ENCODE measurements at places on chromosomes 7 and 10. TPM values are rescaled to one million over a fixed set of nuclear protein-coding genes. Genes with fewer than 3 reads are reported as not detected.

DNTT gene
- not detected for total RNA-seq

CTTNBP2 gene
- total RNA-seq, result 3.9 TPM

GRM3 gene
- total RNA-seq, result not detected

MSMB gene
- total RNA-seq, result not detected

Data from fibroblast of the aortic adventitia (primary cell).